ENCODE measurements at places on chromosomes 4 and X.

DNA sequence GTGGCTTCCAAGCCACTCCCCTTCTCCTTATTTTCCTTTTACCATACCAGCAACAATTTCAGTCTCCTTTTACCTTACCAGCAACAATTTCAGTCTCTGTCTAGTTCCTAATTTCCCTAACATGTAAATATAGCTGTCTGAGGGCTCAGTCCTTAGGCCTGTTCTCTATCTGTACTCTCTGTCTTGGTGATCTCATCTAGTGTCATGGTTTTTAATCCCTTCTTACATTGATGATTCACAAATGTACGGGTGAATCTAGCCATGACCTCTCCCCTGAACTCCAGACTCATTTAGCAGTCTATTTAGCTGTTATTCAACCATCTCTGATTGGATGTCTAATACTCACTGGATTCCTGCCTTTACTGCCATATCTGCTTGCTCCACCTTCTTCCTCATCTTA is 7.2 kb downstream of the IL15 start:
- no peak for DNase-seq

- DNase-seq, result no peak
Observed at GRCh38 chr4:111214371-111214770, 591.5 kb upstream of the PITX2 start.

DNA sequence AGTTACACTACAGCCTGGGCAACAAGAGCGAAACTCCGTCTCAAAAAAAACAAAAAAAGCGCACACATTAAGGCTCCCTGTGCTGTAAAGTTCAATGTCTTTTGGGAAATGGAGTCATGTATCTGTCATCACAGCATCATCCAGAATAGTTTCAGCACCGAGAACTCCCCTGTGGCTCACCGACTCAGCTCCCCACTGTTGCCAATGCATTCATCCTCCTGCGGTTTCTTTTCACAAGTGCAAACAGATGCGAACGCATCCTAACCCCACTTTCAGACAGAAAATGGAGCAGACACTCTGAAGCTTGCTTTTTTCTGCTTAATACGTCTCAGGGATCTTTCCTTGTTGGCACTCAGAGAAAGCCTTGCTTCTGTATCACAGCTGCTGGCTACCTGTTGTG is 13.8 kb upstream of the SH3TC1 start:
- DNase-seq, result no peak

DNA sequence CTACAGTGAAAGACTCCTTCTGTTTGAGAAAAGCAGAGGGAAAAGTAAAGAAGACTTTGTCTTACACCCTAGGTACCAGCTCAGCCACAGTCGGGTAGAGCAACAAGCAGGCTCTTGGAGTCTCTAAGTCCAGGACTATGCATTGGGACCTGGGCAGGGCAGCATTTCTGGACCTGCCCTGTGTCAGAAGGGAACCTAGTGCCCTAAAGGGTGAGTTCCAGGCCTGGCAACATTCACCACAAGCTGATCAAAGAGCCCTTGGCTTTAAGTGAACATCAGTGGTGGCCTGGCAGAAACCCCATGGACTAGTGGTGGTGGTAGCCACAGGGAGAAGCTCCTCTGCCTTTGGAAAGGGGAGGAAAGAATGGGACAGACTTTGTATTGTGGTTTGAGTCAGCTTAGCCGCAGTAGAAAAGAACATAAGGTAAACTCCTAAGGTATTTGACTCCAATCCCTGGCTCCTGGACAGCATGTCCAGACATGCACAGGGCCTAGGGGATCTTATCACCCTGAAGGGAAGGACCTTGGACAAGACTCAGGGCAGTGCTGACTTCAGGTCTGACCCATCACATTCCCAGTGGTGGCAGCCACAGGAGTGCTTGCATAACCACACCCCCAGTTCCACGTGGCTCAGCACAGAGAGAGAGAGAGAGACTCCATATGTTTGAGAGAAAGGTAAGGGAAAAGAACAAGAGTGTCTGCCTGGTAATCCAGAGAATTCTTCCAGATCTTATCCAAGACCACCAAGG is 32.6 kb downstream of the CCDC158 start:
- no peak for DNase-seq

DNA sequence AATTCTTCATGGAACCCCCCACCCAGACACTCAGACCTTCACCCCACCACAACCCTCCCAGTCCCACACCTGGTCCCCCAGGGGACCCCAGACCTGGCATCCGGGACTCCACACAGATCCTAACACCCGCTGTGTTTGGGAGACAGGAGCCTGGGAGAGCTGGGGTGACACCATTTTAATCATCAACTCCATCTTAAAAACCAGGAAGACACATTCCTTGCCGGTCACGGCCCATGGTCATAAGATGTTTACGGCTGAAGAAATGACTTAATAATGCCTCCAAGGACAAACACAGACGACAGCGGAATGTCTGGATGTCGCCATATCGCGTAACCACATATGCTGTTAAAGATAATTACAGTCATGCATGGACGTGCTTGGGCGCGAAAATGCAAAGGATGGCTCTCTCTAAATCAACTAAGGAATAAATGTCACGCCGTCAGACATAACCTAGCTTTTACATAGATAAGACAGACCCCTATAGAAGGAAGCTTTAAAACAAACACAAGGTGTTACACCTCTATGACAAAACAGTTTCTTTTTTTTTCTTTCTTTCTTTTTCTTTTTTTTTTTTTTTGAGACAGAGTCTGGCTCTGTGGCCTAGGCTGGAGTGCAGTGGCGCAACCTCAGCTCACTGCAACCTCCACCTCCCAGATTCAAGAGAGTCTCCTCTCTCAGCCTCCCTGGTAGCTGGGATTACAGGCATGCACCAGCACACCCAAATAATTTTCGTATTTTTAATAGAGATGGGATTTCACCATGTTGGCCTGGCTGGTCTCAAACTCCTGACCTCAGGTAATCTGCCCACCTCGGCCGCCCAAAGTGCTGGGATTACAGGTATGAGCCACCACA is 2.1 kb upstream of the DHRSX start:
- no peak for DNase-seq

- DNase-seq, result no peak
Observed at GRCh38 chrX:126137899-126138298, 28.2 kb downstream of the DCAF12L2 start.

DNA sequence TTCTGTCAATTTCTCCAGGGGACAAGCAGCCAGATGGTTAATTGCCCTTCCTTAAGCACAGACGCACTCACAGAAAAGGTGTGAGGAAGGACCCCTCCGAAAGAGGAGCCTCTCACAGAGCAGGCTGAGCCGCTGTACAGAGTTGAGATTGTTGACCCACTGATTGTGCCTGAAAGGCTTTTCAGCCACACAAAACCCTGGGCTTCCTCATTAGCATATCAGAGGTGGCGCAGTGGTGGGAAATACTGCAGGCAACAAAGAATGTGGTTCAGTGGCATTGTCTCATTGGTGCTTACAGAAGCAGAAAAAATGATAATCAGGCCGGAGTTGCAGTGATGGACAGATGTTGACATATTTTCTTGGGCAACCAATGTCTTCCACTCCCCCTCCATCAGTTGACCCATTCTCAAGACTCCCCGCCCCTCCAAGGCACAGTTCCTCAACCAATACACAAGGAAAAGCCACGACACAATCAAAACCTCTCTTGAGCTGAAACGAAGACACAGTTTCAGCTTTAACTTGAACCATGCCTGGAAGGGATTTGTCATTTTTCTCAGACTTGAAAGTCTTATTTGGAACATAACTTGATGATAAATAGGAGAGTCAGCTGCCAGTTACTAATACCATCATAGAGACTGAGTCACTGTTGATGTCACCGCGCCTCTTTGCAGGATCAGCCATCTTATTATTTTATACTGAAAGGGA is 53.1 kb downstream of the ATXN3L start:
- DNase-seq, result no peak

GRCh38 chrX:73448379-73448778 is 1.5 kb downstream of the CDX4 start:
- DNase-seq, result no peak

DNA sequence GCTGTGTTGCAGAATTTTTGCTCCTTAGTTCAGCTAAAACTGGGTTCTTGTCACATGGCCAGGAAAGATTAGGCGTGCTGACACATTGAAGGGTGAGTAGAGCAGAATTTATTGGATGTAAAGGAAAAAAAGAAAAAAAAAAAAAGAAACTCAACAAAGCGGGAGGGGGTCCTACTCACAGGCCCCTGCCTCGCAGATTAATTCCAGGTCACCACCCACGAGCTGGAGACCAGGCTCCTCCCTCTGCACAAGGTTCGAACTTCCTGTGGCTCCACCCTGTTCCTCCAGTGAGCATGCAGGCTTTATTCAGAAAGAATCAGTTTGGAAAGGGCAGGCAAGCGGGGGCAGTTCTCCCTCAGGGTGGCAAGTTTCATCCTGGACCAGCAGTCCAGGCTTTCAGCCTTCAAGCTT is 17.1 kb downstream of the MGST2 start:
- no peak for DNase-seq

- DNase-seq, result no peak
Observed at GRCh38 chr4:126701756-126702155, 931.0 kb upstream of the INTU start.

GRCh38 chr4:41865981-41866798 is 69.0 kb upstream of the TMEM33 start:
- DNase-seq, result no peak

- no peak for DNase-seq
Observed at GRCh38 chrX:148382983-148383382, 117.4 kb upstream of the AFF2 start.

- DNase-seq, result no peak
Observed at GRCh38 chr4:77336411-77337142, 179.6 kb downstream of the CCNG2 start.

DNA sequence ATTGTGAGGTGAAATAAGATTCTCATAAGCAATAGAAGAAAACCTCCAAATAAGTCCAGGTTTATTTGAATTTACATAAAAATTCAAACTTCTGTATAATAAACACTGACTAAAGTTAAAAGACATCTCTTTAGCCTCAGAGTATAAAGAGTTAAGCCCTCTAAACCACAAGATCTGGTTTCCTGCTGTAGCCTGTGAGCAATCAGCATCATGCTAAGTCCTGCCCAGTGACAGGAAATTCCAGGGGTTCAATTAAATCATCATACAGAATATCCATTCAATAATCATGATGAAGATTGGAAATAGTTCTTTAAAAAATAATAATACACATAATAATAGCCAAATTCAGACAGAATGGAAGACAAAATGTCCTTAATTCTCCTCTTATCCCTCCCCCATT is 139.2 kb upstream of the DGKK start:
- no peak for DNase-seq

DNA sequence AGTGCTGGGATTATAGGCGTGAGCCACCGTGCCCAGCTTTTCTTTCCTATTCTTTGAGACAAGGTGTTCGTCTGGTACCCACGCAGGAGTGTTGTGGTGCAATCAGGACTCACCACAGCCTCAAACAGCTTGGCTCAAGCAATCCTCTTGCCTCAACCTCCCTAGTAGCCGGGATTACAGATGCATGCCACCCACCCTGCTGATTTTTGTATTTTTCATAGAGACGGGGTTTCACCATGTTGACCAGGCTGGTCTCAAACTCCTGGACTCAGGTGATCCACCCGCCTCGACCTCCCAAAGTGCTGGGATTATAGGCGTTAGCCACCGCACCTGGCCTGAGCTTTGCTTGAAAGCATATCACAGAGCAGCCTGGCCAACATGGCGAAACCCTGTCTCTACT is 1.5 kb upstream of the CRLF2 start:
- DNase-seq, result no peak

DNA sequence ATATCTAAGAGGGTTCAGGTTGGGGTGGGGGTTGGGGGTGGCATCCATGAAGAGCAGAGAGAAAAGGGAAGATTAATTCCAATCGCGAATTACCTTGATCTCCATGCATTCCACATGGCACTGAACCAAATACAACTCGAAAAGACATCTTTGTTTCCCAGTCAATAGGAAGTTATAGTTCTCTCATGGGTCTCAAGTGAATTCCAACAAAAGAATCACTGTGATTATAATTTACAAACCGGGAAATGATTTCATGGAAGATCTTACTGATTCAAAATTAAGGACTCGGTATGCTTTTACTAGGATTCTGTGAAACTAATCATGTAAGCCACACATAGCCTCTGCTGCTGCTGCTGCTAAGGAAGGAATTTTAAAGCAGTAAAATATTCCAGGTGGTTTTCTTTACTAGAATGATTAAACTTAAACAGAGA is 26.6 kb upstream of the AMELX start:
- no peak for DNase-seq

DNA sequence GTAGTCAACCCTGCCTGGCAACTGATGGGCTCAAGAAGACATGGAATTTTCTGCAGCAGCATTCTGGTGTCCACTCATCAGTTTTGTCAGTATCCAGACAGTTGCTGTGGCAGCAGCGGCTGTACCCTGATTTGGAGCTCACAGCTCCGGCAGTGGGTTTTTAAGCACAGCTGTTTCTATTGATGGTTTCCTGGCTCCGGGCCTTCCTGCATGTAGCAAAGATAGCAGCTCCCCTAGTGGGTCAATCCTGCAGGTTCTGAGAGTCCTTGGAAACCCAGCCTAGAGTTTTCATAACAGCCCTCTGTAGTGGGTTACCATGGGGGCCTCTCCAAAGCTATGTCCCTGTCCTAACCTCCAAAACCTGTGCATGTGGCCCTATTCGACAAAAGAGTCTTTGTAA is 84.0 kb upstream of the ATP6AP2 start:
- no peak for DNase-seq

GRCh38 chr4:158811216-158811540 is 42.4 kb downstream of the FNIP2 start:
- no peak for DNase-seq

DNA sequence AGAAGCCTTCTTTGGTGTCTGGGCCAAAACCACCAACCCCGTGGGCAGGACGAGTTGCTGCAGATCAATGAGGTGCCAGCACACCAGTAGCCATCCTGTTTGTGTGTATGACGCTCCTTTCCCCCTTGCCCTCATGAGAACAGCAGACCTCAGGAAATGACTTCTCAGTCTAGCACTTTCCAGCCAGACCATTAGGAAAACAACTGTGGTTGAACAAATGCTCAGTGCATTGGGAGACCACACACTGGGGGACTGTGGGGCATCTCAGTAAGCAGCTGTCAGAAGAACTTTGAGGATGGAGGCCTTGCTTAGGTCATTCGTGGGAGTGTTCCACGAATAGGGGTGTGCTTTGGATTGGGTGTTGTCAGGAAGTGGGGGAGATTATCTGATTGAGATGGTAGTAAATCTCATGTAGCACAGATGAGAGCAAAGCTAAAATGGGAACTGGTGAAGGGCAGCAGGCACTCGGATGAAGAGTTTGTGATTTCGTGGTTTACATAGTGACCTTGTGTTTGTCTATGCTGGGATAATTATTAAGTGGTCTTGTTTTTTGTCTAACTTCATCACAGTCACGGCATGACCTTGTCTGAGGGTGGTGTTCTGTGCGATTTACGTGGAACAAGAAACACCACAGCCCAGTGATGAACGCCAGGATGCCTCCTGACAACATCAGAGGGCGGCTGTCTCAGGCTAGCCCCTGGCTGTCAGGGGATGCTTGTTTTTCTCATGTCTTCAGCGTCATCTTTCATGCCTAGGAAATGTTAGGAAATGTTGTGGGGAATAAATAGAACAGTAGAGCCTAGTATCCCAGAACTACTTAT is 70.1 kb downstream of the USP46 start:
- peak; percentile 60 for DNase-seq

GRCh38 chrX:112120721-112121120 is 38.1 kb upstream of the TRPC5 start:
- DNase-seq, result no peak

- DNase-seq, result no peak
Observed at GRCh38 chr4:93092765-93093164, 735.8 kb upstream of the ATOH1 start.

- no peak for DNase-seq
Observed at GRCh38 chr4:73859614-73860088, 6.6 kb downstream of the PF4V1 start.

Measured in CD4-positive, alpha-beta memory T cell (primary cell).